ENCODE measurements at places on chromosomes 12 and 14. TPM values are rescaled to one million over a fixed set of nuclear protein-coding genes. Genes with fewer than 3 reads are reported as not detected.

DNA sequence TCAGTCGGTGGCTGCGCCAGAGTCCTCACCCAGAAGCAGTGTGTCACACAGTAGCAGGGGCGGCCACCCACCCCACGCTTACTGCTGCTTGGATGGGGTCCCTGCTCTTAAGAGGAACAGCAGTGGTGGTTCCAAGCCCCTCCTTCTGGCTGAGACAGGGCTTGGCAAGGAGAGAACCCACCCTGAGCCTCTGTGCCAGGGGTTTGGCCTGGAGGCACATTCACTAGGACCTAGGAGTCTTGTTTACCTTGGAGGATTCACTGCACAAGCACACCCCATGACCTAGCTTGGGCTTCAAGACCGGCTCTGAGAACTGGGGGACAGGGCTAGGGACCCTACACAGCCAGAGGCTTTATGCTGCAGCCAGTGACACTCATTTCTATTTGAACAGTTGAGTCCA, 78.6 kb downstream of the NT5DC3 start:
- no peak for DNase-seq

GRCh38 chr14:95495076-95495475, 21.4 kb downstream of the SYNE3 start:
- DNase-seq, result no peak

DNA sequence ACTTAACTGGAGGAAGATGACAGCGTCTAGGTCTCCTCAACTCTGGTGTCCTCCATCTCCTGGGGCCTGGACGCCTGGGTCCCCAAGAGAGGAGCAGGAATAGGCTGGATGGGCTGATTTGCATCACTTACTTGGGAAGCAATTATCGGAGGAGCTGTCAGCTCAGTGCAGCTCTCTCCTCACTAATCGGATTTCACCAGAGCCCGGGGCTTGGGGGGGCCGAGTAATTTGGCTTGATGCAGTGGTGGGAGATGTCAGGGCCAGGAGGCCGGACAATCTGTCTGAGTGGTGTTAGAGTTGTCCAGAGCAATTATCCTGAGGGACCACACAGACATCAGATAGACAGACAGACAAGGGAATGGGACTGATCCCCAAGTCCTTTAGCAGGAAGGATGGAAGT, 4.6 kb upstream of the SMUG1 start:
- DNase-seq, result no peak

- DNase-seq, result no peak
Observed at GRCh38 chr14:41303506-41303905, 303.2 kb upstream of the LRFN5 start.

DNA sequence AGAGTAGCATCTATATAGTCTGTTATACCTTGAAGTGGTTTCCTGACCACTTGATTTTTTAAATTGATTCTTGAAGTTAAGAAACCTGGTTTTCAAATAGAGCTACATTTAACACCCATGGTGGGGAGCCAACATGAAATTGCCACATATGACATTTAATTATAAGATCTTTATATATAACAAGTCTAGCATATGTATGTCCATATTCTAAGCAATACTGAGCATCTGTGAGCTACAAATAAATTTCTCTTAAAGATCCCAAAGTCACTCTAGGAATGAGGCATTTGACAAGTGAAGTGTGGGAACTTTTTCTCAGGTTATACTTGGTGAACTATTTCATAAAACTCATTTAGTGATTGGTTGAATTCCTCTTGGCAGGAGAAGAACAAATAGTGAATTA, 132.5 kb downstream of the RPL10L start:
- no peak for DNase-seq

DNA sequence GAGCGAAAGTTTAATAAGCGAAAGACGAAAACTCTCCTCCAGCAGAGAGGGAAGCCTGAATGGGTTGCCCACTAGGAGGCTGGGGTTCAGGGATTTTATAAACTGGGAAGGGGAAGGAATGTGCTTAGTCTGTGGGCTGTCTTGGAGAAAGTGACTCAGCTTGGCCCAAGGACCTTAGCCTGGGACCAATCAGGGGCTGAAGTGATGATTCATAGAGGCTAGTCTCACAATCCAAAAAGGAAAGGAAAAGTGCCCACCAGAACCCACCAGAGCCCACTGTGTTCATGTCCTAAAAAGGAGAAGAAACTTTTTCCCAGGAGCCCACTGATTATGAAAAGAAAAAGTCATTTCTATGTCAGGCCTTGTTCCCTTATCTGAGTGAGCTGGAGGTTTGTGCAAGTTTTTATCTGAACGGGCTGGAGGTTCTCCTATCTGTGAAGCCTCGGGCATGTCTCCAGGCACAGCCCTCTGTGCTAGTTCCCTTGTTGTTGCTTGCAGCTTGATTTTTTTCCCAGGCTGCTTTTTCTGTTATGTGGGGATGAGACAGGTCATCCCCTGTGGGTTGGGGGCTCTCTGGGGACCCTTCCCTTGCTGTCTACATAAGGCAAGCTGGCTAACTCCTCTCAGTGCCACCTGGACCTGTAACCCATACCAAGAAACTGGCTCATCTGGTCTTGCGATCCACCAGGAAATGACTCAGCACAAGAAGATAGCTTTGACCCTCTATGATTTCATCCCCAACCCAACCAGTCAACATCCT, 8.3 kb upstream of the GOLGA5 start:
- no peak for DNase-seq

- peak; percentile 66 for DNase-seq
Observed at GRCh38 chr14:80959496-80959895, 4.1 kb downstream of the TSHR start.

DNA sequence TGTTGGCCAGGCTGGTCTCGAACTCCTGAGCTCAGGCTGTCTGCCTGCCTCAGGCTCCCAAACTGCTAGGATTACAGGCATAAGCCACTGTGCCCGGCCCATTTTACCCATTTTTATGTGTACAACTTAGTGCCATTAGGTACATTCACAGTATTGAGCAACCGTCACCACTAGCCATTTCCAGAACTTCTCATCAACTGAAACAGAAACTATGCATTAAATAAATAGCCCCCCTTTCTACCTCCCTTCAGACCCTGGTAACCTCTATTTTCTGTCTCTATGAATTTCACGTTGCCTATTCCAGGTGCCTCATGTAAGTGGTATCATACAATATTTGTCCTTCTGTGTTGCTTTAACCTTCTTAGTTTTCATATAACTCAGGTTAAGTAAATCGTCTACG, 15.9 kb downstream of the ZCRB1 start:
- no peak for DNase-seq

DNA sequence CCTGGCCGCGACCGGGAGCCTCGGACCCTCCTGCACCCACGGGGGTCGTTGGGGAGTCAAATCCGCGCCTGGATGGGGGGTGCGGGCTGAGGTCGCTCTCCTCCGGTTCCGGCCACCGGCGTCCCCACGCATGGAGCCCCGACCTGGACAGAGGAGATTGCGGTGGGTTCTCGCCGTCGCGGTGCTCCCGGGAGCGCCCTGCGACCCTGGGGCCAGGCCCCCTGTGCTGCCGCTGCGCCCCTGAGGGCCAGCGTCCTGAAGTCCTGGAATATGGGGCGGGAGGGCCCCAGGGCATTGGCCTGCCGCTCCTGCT, 345 bp downstream of the ASPG start:
- no peak for DNase-seq

- DNase-seq, result no peak
Observed at GRCh38 chr12:108235197-108235984, 103.7 kb downstream of the CMKLR1 start.

DNA sequence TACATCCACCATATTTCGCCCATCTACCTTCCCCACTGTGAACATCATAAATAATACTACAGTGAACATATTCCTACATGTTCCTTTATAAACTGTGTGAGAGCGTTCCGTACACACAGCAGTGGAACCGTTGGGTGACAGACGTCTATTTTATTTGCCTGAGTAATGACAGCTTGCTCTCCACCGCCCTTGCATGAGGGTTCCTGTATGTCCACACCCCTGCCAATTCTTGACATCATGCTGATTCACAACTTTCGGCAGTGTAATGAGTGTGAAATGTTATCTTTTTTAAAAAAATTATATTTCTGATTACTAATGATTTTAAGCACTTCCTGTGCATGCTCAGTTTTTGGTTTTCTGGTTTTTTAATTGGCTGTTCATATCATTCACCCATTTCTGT, 4.3 kb upstream of the RAD52 start:
- DNase-seq, result no peak

- no peak for DNase-seq
Observed at GRCh38 chr12:92784356-92784755, 81.6 kb downstream of the PLEKHG7 start.

- DNase-seq, result no peak
Observed at GRCh38 chr12:104411826-104412641, 44.7 kb upstream of the CHST11 start.

Gene SIX4
- total RNA-seq, result 61.6 TPM

Gene CHD8
- 152 TPM for total RNA-seq

Gene RD3L
- not detected for total RNA-seq

Gene RNU4-1
- total RNA-seq, result under 0.01 TPM

Gene TXNDC16
- 20.6 TPM for total RNA-seq

All from Karpas-422 (cell line).